Activated T-cell treated with anti-CD3 and anti-CD28 coated beads, Interleukin-2, amount 50 U/mL, for 24 hours (primary cell): ENCODE measurements at places on chromosomes 5 and 9.
A peak's percentile ranks its signal among the peaks of the same experiment; 100 is the strongest.

DNA sequence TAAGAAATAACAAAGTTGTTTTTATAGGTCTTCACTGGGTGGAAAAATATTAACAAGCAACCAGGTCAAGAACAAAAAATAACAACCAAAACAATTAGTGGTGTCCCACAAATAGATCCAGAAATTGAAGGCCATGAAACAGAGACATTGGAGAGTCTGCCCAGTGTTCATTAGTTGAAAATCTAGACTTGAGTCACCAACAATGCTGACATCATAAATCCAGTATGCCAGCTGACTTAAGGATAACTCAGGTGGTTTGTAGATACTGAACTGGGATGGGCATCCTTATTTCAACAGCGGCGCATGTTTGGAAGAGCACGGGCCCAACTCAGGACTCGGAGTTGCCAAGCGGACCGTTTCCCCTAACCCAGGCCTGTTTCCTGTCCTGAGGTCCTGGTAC, 80.7 kb upstream of the TNFAIP8 start:
- no peak for DNase-seq

GRCh38 chr9:13149454-13149853, 130.0 kb downstream of the MPDZ start:
- no peak for DNase-seq

DNA sequence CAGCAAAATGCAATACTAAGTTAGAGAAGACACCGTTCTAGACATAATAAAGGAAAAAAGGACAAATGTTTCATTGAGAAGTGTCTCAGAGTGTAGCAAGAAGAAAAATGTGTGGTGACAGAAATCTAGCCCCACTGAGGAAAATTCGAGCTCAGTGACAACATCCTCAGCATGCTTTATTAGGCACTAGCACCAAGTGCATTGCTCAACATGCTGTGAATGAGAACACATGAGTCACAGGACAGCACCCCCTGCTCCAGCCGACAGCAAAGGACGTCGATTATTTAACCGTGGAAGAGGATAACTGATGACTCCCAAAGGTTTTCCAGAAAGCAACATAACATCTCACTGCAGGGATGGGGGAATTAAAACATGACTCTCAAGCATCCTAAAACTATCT, 182.7 kb downstream of the GNAQ start:
- DNase-seq = no peak

- DNase-seq = peak; percentile 36
These were observed 263.2 kb downstream of the DMAC1 start for GRCh38 chr9:7536310-7536939.

- no peak for DNase-seq
These were observed 75.9 kb upstream of the NR3C1 start for GRCh38 chr5:143479394-143479793.

GRCh38 chr9:86324308-86324707, 29.9 kb downstream of the TUT7 start:
- DNase-seq = no peak

- no peak for DNase-seq
These were observed 2.5 kb downstream of the DIPK1B start for GRCh38 chr9:136714893-136715274.

- DNase-seq = no peak
These were observed 20.5 kb downstream of the ERAP2 start for GRCh38 chr5:96896806-96897205.

GRCh38 chr9:76617497-76618175, 146.6 kb upstream of the PCA3 start:
- no peak for DNase-seq

- DNase-seq = no peak
These were observed 901.3 kb upstream of the SEMA6A start for GRCh38 chr5:117475919-117476318.

DNA sequence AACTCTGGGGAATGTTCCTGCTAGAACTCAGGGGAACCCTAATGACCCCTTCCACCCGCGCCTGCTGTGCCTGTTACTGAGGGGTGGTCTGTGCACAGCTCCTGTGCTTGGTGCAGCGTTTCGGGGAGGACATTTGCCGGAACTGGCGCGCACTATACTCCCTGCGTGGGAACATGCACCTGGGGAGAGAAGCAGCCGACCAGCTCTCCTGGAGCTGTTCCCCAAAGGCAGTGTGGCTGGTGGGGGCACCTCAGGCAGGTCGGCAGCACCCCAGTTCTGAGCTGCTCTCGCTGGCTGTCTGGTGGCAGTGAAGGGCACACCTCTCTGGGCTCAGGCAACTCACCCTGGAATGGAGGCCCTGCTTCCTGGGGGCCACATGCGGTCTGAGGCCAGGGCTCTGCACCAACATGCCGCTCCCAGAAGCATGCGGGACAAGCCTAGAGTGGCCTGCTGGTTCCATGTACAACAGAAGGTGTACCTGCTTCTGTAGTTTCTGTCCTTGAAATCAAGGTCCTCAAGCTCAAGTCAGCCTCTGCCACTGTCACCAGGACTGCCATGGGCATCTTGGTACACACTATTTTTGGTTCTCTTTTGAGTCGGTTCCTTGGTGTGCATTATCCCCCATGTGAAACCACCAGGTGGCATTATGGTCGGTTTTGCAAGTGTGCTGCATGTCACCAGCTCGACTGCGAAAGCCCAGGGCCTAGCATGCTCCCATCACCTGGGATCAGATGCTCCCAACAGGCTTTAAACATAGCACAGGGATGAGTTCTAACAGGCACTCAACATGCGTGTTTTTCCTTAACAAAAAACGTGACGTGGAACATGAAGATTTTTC, 7.8 kb upstream of the MRNIP start:
- peak; percentile 41 for DNase-seq

DNA sequence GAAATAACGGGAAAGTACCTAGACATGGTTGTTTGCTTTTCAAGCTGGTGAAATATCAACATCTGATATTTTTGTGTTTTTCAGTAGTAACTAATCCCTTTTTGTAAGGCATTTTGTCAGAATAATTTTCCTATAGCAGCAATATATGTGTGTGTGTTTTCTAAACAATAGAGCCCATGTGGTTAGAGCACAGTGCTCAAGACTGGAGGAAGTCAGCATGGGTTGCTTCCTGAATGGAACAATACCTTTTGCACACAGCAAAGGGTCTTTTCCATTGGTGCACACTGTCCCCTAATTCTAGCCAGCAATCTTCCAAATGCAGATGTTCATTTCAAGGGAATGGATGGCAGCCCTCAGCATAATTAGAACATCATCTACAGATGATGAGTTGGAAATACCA, 270.1 kb downstream of the AOPEP start:
- DNase-seq = no peak

DNA sequence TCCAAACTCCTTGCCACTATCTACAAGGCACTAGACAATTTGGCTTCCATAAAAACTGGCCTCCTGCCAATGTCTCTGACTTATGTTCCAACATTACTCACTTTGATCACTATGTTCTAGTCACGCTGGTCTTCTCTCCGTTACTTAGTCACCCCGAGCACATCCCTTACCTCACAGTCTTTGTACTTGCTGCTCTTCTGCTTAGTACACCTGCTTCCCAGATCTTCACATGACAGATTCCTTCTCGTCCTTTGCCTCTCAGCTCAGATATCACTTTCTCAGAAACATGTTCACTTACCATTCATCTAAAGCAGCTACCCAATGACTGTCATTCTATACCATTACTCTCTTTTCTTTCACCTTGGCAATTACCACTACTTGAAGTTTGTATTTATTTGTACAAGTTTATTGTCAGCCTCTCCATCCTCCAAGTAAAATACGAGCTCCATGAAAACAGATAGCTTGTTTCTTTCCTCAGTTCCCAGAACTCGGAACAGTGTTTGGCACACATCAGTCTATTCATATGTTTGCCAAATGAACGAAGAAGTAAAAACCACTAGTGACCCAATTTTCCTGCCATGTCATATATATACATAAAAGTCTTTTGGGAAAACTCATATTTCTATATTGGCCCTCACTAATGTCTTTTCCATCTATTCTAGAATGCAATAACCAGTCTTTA, 5.9 kb upstream of the SLC22A5 start:
- DNase-seq = no peak

GRCh38 chr5:97797994-97798451, 615.0 kb upstream of the RIOK2 start:
- no peak for DNase-seq

DNA sequence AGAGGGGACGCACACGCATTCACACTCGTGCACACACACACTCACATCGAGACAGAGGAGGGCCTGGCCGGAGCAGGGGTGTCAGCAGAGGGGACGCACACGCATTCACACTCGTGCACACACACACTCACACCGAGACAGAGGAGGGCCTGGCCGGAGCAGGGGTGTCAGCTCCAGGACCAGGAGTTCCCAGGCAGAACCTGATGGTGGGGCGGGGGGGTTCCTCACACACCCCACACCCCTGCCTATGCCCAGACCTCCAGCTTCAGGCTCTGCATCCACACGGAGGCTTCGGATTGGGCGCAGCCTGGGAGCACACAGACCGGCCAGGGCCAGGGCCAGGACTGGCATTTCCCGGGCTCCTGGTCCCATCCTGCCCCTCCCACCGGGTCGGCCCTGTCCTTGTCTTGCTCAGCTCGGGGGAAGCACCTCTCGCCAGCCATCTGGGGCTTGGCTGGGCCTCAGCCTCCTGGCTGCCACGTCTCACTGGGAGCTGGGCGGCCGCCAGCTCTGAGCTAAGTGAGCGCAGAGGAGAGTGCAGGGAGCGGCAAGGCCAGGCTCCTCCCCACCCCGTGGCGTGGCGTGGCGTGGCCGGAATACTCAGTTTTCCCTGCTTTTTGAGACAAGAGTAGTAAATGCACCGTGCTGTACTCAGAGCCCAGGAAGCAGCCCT, 31.3 kb downstream of the ADAMTS2 start:
- DNase-seq = no peak

GRCh38 chr5:74392711-74393351, 247.7 kb downstream of the ENC1 start:
- no peak for DNase-seq

- no peak for DNase-seq
These were observed 42.6 kb downstream of the PSIP1 start for GRCh38 chr9:15468145-15468544.

- DNase-seq = no peak
These were observed 29.9 kb upstream of the PRSS3 start for GRCh38 chr9:33765411-33765810.

DNA sequence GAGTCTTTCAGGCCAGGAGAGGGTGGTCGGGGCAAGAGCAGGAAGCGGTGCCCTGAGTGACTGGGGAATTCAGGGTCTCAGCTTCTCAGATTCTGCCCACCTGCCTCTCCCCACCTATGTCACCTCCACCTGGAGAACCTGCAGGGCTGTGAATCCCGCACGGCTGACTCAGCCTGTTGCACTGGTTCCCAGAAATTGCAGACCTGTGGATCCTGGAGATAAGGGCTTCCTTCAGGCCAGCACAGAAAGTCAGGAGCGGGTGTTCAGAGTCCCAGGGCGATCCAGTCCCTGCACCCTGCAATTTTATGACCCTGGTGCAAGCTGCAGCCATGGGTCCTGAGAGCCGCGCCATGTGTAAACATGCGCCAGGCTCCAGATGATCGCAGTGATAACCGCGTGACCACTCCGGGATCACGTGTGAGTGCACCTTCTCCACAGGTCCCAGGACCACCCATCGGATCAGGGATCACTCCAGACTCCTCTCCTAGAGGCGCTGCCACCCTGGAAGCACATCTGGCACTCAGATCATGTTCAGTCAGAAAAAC, 17.8 kb downstream of the IRX4 start:
- DNase-seq = no peak

DNA sequence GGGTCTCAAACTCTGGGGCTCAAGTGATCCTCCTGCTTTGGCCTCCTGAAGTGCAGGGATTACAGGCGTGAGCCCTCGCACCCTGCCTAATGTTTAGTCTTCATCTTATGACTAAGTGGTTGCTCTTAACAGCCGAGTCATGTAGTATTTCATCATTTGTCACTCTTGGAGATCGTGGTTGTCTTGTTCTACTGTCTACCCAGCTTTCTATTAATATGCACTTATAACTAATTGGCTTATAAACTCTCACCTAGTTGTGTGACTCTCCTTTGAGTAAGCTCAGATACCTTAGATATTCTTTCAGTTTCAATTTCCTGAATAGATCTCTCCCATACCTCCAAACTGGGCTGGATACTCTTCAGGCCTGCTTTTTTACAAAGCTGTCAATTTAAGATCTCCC, 19.9 kb downstream of the SLC44A1 start:
- DNase-seq = no peak

DNA sequence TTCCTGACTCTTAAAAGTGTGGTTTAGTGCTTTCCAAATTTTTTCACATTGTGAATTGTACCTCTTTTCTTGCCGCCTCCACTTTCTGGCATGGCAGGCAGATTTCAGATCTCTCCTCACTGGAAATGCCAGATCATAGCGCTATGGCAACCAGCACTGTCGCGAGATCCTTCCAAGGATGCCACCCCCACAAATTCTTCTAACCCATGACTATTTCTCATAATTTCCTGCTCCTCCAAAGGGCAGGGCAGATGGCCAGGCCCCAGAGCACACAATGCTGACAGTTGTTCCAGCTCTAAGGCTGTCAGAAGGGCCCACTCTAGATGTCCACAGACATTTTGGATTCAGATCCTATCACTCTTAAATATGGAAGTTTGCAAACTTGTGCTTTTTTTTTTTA, 446.2 kb upstream of the RIOK2 start:
- no peak for DNase-seq

GRCh38 chr5:174313615-174314014, 268.1 kb downstream of the NSG2 start:
- DNase-seq = no peak

DNA sequence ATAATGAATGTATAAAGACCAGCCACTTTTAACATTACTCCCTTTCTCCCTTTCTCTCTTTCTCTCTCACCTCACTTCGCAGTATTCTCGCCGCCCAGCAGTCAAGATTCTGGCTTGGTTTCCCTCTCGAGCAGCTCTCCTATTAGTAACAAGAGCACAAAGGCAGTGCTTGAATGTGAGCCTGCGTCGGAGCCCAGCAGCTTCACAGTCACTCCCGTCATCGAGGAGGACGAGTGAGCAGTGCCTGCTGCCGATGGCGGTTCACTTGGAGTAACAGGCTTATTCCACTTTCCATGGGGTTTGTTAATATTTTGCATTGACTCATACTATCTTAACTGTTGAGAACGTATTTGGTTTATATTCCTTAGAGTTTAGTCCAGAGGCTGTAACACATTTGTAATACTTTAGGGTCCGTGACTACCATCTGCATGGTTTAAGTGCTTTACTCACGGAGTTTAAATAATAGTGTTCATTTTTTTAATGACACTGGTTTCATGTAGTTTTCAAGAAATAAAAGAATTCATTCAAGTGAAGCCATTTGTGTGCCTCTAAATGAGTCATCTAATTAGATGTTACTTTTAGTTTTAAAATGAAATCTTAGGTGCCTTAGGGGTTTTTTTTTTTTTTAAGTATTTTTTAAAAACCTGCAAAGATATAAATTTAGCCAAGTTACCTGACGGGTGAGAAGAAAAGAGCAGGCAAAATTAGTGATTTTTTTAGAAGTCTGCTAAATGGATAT, 8.4 kb upstream of the DMRT3 start:
- DNase-seq = no peak

- no peak for DNase-seq
These were observed 12.1 kb downstream of the ARHGEF37 start for GRCh38 chr5:149593370-149593769.

DNA sequence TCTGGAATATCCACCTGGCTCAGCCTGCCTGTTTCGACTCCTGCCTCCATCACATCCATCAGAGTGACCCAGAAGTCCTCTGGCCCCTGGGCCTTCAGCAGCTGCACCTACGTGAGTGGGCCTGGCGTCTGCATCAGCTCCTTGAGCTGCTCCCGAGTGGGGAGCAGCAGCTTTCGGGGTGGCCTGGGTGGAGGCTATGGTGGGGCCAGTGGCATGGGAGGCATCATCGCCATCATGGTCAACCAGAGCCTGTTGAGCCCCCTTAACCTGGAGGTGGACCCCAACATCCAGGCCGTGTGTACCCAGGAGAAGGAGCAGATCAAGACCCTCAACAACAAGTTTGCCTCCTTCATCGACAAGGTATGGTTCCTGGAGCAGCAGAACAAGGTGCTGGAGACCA, 83.0 kb downstream of the SEC61B start:
- DNase-seq = no peak
